ENCODE measurements at places on chromosomes 6 and 20.
A peak's percentile ranks its signal among the peaks of the same experiment; 100 is the strongest.

DNA sequence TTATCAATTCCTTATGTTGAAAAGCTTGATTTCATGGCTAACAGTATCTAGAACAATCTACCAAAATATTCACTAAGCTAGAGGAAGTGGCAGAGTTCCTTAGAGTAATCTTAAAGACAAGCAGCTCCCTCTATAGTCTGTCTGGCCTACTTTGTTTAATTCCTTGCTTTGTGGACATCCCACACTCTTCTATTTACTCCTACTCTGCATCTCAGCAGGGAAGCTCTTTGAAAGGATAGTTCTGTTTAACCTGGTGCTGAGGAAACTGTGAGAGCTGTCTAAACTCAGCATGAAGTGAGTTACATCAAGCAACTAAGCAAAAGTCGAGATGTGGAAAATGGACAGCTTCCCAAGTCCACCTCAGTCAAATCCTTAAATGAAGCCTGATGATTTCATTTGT, 4.3 kb downstream of the REV3L start:
- DNase-seq: peak; percentile 34

DNA sequence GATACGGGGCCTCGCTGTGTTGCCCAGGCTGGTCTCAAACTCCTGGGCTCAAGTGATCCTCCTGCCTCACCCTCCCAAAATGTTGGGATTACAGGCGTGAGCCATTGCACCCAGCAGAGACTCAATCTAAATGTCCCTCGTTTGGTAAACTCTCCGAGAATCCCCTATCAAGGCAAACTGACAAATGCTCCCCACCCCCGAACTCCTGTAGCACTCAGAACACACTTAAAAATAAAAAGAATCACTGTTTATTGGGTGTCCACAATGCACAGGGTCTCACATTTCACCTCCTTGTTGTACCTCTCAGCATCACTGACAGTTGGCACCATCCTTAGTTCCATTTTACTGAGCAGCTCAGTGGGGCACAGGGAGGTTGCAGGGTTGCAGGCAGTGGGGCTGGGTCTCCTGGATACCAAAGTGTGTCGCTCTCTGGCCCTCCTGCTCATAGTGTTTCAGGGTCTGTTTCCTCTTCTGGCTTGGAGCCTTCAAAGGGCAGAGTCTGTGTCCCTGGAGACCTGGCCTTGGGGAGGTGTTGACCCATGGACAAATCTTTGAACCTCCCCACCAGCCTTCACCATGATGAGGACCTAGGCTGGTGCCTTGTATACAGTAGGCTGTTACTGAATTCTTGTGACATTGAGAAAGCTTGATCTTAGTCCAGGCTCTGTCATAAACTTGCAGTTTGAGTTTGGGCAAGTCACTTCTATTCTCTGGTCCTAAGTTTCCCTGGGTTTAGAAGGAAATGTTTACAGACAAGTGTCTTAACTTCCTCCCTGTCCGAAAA, 8.5 kb upstream of the SRC start:
- no peak for DNase-seq

DNA sequence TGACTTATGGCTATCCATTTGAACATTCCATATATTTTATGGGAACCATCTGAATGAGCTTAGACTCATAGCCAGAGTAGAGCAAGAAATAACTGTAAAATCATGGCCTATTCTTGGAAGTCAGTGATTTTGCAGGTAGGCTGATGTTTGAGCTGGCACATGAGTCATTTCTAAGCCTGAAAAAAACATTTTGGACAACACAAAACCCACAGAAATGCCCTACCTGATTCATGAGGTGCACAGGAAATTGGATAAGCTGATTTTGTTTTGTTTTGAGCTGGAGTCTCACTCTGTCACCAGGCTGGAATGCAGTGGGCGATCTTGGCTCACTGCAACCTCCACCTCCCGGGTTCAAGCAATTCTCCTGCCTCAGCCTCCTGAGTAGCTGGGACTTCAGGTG, 443.0 kb downstream of the PKHD1 start:
- no peak for DNase-seq

DNA sequence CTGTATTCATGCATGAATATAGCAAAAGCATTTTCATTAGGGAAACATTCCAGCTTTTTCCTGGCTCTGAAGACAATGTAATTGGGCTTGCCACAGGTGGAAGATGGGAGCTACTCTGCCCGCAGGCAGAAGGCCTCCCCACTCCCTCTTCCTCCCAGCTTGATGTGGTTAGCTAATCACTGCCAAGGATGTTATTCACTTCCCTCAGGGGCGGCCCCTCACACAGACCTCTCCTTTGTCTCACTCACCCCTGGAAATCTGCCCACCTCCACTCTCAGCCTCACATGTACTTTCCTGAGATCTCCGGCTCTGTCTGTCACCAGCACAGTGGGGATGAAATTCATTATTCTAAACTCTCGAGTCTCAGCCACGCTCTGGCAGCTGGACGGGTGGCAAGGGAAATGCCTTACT, 100.7 kb downstream of the ANKRD60 start:
- no peak for DNase-seq

GRCh38 chr6:12943549-12943948, 227.0 kb downstream of the PHACTR1 start:
- DNase-seq: no peak

- peak; percentile 45 for DNase-seq
Observed at GRCh38 chr6:134015719-134016557, 36.5 kb downstream of the SLC2A12 start.

GRCh38 chr6:44245912-44246662, 814 bp upstream of the HSP90AB1 start:
- peak; percentile 89 for DNase-seq

DNA sequence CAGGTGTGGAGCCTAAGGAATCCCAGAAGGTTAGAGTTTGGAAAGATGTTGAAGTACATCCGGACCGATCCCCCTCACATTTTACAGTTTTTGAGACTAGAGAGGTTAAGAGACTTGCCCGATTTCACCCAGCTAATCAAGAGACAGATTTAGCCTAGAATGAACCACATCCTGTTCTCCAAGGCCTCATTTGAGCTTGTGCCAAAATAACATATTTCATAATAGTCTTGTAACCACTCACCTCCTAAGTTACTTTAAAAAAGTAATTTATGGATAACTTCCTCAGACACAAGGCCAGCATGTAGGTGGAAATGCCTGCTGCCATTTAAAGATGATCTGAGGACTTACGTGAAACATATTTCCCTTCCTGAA, 39.8 kb upstream of the ARHGAP18 start:
- DNase-seq: peak; percentile 67

GRCh38 chr6:89873721-89874120, 20.5 kb upstream of the GJA10 start:
- DNase-seq: no peak

DNA sequence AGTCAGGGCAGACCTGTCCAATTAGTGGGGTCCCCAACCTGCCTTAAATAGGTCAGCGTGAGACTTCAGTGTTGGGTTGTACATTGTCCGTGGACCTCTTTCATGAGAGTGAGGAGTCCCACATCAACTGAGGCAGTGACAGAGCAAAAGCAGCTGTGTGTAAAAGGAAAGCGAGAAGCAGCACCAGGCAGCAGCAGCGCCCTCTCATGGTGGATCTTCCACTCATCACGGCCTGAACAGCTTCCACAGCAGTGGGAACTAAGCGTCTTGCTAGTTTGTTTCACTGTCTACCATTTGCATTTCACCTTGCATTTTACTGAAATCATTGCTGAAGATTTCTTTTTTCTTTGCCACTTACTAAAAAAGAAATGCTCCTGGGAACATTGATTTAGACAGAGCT, 333.8 kb downstream of the PKHD1 start:
- peak; percentile 4 for DNase-seq

Data from RPMI8226 (cell line).